Stimulated activated CD8-positive, alpha-beta memory T cell treated with anti-CD3 and anti-CD28 coated beads, Interleukin-7, amount 100 ng/mL, for 1 hour (primary cell): ENCODE measurements at places on chromosomes 16 and 17.

DNA sequence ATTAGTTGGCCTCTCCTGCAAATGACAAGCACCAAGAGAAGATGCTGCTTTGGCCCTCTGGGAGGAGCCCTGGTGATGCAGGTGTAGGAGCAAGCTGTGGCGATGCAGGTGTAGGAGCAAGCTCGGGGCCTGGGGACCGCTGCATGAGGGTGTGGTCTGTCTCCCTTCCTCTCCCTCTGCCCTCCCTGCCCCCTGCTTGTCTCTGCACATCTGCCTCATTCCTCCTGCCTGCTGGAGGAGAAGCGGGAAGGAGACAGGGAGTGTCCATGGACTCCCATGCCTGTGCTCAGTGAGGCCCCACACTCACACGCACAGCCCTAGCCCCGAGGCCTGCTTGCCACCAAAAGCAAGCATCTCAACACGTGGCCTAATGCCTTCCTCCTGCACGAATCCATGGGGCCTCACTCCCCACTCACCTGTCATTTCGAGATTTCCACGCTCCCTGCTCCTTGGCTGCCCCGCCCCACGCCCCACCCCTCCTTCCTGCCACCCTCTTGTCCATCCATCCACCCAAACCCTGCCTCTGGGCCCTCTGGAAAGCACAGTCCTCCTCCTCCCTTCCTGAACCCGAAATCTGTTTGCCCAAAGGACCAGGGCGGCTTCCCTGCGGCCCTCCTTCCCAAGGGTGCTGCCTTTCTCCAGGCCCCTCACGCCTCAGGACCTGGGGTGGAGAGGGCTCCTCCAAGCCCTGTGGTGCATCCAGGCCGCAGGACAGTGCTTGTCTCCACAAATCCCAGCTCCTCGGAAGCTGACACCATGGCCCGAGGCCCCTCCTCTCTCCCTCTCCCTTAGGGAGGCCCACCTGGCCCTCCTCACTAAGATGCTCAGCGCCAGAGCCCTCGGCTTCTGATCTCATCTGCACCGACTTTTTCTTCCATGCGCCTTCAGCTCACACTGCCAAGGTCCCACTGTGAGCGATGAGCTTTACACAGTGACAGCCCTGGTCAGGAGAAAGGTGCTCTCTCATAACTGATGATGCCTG, 11.8 kb upstream of the ALDH3A1 start:
- no peak for DNase-seq

- no peak for DNase-seq
These were observed 48.9 kb downstream of the MSI2 start for GRCh38 chr17:57305144-57305728.

- DNase-seq = no peak
These were observed 29.3 kb downstream of the WSCD1 start for GRCh38 chr17:6099492-6099891.

GRCh38 chr16:19389246-19389645, 28.4 kb upstream of the TMC5 start:
- peak; percentile 8 for DNase-seq

GRCh38 chr16:24805484-24805883, 40.3 kb upstream of the SLC5A11 start:
- no peak for DNase-seq

GRCh38 chr16:80009971-80010659, 409.6 kb upstream of the MAF start:
- DNase-seq = no peak

DNA sequence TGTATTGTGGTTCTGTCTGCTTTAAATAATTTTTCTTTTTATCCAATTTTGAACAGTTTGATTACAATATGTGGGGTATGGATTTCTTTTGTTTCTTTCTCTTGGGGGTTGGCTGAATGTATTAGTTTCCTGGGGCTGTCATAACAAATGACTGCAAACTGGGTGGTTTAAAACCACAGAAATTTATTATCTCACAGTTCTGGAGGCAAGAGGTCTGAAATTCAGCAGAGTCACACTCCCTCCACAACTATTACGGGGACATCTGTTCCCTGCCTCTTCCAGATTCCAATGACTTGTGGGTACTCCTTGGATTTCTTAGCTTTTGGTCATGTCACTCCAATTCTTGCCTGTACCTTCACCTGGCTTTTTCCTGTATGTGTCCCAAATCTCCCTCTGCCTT, 23.7 kb downstream of the COX11 start:
- DNase-seq = no peak

DNA sequence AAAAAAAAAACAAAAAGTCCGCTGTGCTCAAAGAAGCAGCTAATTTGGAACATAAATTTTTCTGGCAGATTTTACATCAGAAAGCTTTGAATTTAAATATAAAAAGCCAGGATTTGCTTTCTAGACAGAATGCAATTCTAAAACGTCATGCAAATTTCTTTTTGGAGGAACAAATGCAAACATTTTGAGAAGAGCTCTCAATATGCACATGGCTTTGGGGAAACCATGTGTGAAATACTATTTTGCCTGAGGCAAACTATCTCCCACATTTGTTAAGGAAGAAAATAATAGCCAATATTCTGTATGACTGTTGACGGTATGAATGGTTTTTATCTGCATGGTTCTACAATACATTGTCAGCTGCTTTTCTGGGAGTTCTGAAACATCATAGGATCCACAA, 320.0 kb upstream of the PSMD7 start:
- DNase-seq = no peak

DNA sequence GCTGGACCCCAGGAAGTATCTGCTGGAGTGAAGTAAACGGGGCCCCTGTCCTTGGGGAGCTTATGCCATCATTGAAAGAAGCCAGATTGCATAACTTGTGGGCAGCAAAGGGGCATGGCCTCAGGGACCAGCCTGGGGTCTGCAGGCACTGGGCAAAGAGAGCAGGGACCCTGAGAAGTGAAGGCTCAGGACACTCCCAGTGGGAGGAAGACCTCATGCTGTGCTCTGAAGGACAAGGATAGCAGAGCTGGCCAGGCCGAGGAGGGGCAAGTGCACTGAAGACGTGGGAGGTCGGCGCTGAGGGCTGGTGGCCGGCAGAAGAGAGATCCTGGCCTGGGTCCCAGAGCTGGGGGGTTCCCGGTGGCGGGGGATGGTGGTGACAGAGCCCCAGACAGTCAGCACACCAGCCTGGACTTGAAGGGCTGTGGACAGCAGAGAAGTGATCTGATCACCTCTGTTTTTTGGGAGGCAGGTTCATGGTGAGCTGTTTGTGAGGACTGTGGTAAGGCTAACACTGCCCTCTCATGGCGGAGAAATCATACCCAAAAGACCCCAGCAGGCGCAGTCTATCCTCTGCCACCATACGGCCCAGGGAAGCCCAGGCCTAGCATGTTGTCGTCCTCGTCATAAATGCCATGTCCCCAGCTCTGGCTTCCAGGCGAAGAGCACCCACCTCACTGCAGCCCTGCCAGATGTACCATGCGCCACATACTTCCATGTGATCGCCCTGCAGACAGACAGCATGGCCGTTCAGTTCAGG, 7.1 kb upstream of the CNP start:
- no peak for DNase-seq

DNA sequence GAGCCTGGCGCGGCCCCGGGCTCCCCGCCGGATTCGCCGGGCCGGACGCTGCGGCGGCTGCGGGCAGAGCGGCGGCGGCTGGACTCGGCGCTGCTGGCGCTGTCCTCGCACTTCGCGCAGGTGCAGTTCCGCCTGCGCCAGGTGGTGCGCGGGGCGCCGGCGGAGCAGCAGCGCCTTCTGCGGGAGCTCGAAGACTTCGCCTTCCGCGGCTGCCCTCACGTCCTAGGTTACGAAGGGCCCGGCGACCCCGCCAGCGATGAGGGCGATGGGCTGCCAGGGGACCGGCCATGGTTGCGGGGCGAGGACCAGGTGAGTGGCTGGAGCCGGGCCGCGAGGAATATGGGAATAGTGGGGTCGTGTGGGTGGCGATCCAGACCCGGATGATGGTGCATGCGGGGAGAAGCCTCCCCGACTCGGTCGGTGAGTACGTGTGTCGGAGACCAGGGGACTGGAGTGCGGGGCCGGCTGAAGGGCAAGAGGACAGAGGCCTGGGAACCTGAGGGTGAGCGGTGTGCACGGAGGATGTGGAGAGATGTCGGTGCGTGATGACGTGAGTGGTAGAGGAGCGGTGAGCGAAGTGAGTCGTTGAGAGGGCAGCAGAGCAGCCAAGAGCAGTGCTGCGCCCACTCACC, 517 bp downstream of the RUNDC1 start:
- DNase-seq = peak; percentile 29

DNA sequence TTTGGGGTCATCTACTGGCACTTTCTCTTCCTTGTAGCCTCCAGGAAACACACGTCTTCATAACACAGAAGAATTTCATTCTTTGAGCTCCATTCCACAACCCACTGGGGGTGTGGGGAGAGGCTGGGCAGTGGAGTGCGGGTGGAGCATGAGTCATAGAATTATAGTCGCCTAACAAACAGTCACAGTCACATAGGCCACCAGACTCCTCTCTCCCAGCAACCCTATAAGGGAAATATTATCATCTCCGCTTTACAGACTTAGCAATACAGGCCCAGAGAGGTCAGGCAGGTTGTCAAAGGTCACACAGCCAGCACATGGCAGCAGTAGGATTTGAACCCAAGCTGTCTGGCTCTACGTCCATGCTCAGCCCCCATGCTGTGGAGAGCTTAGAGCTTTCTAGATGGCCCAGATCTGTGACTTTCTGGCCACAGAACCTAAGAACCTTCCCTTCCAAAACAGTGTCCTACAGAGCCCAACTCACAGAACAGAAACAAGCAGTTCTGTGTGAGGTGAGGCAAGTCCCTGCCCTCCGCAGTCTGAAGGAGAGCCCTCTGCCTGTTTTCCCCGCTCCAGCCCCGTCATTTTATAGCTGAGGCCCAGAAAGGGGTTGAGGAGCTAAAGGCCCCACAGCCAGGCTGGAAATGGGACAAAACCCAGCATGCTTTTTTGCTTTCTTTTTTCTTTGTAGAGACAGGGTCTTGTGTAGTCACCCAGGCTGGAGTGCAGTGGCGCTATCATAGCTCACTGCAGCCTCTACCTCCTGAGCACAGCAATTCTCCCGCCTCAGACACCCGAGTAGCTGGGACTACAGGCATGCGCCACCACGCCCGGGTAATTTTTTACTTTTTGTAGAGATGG, 10.7 kb upstream of the LITAF start:
- DNase-seq = no peak

DNA sequence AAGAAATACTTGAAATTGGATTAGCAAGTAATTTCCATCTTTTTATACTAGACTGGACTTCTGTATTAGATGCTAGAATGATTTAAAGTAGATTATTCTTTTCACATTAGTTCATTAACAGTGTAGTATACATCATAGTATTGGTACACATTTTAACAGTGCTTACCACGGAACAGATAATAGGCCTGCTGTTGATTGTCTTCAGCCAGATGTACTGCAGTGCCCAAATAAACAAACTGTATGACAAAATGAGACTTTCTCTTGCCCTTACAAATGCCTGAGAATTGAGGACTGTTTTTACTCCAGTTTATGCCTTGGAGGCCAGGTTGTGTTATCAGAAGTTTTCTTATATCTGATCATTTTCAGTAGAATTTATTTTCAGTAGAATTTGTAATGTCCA, 631 bp downstream of the EVI2A start:
- DNase-seq = no peak

DNA sequence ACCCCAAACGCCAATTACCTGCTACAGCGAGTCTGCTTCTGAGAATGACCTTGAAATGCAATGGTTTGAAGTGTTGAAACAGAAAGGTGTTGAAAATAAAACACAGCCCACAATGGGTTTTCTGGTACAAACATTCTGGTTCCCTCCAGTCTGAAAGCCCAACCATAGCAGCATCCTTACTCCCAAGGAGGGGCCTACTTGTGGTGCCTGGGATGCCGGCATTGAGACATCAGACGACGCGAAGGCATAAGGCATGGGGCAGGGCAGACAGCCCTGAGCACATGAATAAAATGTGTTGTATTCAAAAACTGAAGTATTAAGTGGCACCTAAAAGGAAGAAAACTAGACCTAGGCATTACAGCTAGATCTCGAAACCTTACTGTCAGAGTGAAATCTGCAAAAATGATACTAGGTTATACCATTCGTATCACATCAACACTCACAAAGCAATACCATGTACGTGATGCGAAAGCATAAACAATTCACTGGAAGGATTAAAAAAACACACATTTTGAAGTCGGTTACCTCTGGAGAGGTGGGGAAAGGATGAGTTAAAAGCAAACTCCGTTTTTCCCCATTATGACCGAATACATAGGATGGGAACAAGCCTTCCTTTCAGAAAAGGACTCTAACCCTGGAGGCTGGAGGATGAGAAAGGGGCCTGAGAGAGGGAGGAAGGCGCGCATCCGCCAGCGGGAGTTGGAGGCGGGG, 702 bp downstream of the NUDT21 start:
- DNase-seq = no peak

GRCh38 chr17:4679658-4680057, 24.3 kb downstream of the PELP1 start:
- DNase-seq = no peak

DNA sequence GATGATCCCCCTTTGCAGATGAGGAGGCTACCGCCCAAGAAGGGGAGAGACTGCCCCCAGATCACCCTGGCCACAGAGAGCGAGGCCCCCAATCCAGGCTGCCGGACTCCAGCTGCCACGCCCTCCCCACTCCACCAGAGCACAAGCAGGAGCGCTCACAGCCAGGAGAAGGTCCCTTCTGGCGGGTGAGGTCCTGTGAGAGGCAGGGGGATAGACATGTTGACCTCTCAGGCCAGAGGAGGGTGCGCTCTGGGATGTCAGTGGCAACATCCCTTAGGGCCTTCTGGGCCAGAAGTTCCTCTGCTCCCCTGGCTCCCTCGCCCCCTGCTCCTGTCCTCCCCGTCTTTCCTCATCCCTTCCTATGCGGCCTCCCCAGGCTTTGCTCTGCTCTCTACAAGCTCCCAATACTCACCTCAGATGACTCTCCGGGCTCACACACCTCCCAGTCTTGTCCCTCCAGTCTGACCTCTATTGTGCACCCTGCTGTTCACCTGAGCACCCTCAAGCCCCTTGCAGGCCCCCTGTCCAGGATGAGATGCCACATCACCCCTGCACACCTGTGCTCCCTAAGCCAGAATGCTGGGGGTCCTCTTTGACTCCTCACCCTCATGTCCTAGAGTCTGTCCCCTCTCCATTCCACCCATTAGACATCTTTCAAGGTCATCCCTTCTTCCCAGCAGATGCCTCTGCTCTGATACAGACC, 5.0 kb upstream of the NXPH3 start:
- no peak for DNase-seq

GRCh38 chr17:77740481-77740880, 218.0 kb upstream of the TNRC6C start:
- DNase-seq = no peak

GRCh38 chr16:21652453-21652852, at the start of gene IGSF6:
Gene IGSF6 (minus strand): TSS chr16:21652608. CDS start chr16:21652598, 10 bp downstream.
- no peak for DNase-seq
